ENCODE measurements at places on chromosomes 7 and 10.

- DNase-seq, result no peak
Observed at GRCh38 chr10:123530166-123530870, 135.8 kb upstream of the GPR26 start.

DNA sequence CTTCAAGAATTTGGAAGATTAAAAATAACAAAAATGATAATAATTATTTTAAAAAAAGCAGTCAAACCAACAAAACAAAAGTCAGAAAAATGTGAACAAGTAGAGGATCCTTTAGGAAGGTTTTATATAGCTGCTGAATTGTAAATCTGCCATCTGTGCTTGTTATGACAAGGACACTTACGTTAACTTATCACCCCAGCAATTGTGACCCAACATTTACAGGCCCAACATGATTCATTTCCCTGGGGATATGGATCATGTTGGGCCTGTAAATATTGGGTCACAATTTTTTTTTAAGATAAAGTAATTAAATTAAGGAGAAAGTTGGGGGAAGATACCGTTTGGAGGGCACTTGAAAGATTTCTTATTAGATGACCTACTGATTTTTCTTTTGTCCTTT lies 261.4 kb upstream of the HABP2 start:
- DNase-seq, result no peak

- DNase-seq, result no peak
Observed at GRCh38 chr10:78650122-78650521, 418.6 kb upstream of the ZMIZ1 start.

- DNase-seq, result no peak
Observed at GRCh38 chr10:1195828-1196227, 139.6 kb downstream of the WDR37 start.

DNA sequence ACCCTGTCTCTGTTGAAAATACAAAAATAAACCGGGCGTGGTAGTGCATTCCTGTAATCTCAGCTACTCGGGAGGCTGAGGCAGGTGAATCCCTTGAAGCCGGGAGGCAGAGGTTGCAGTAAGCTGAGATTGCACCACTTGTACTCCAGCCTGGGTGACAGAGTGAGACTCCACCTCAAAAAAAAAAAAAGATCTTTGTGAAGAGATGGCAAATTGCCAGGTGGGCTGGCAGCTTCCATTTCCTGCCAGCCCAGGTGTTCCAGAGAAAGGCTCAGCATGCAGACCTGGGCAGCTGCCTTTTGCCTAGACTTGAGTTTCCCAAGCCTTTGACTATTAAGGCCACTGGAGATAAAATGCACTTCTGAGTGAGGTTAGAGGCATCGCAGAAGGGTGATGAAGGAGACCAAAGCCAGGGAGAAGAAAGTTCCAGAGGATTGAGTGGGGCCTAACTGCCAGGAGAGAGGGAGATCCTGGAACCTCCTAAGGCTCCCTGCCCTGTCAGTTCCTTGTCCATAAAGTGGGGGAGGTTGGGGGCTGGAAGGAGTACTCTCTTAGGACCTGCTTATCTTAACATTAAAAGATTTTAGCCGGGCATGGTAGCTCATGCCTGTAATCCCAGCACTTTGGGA lies 10.0 kb upstream of the DDIT4 start:
- no peak for DNase-seq

GRCh38 chr7:40840990-40841389 lies 706.2 kb downstream of the SUGCT start:
- no peak for DNase-seq

GRCh38 chr10:29687421-29688164 lies 52.8 kb upstream of the SVIL start:
- DNase-seq, result no peak

DNA sequence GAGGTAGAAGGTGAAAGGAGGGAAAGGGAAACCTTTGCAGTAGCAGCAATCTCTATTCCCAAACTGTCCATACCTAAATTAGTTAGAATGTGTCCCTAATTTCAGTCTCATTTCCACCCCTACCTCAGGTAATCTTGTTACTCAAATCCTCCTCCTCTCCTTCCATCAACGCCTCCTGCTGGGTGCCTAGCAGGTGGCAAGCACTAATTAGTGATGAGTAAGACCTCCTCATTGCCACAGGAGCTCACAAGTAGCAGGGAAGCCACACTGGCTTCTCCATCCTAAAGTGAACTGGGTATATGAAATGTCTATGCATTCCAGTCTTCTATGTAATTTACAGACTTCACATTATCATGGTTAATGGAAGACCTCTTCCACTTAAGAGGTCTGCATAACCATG lies 25.7 kb upstream of the FAM133B start:
- DNase-seq, result no peak

DNA sequence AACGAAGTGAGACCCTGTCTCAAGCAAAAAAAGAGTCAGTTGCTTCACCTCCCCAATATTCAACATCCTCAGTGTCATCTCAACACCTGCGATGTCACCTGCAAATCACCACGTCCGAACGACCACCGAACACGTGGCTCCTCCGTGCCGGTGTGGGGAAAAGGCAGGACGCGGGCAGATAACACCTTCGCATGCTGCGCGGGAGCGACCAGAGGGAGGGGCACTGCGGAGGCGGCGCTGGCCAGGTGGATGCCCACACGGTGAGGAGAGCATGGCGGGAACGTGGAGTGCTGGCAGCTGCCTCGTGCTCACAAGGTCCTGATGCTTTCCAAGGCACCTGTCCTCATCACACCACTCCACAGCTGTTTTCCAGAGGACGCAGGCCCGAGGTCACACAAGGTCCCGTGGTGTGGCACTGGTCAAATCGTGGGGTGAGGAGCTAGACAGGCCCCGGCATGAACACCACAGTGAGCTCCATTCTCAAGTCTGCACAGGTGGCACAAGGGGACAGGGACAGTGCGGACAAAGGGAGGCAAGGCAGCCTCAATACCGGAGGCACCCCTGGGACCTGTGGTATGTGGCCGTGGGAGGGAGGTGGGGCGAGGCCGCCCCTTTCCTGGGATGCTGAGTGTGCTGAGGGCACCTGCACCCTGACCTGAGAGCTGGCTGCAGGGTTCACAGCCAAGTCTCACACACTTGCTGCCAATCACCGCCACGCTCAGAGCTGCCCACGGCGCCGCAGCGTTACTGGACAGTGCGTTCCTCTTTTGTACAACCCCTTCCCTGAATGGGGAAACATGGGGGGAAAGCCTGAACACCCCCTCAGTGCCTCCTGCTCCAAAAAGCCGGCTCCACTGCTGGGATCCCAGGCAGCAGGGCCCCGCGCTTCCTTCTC lies 13.0 kb downstream of the TUBGCP2 start:
- no peak for DNase-seq

- DNase-seq, result peak; percentile 85
Observed at GRCh38 chr10:69451209-69451783, at the start of gene TSPAN15. Gene TSPAN15 (plus strand): TSS chr10:69451465. CDS start chr10:69451595, 130 bp downstream.

DNA sequence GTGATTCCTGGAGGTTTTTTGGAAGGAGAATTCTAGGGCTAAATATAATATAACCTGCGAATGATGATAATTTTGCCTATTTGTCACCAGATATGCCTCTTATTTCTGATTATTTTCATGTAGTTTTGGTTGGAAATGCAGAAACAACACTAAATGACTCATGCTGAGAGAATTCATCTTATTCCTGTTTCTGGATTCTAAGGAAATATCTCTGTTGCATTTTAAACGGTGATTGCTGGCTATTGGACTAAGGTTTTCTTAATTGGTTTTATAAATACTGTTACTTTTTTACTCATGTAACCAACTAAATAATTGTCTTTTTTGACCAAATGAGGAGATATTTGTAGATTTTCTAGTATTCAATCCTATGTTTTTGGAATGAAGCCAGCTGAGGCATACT lies 204.9 kb upstream of the NPSR1 start:
- DNase-seq, result peak; percentile 21

- DNase-seq, result no peak
Observed at GRCh38 chr7:26880852-26881251, 16.5 kb upstream of the SKAP2 start.

GRCh38 chr7:118517275-118517674 lies 292.8 kb downstream of the ANKRD7 start:
- DNase-seq, result no peak

DNA sequence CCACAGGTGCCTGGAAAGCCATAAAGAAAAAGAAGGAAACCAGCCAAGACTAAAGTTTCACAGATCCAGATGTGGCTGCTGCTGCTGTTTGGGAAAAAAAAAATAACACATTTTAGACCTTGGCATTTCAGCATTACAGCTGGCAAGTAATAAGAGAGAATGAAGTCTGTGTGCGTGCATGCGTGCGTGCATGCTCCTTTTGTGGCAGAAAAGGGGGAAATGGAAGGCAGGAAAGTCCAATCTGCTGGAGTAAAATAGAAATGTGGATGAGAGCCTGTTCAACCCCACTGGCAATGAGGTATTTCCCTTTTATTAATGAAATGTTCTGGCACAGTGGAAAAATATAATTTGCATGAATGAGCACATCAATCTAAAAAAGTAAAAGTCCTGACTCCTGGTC lies 137.0 kb upstream of the SEMA3A start:
- no peak for DNase-seq

DNA sequence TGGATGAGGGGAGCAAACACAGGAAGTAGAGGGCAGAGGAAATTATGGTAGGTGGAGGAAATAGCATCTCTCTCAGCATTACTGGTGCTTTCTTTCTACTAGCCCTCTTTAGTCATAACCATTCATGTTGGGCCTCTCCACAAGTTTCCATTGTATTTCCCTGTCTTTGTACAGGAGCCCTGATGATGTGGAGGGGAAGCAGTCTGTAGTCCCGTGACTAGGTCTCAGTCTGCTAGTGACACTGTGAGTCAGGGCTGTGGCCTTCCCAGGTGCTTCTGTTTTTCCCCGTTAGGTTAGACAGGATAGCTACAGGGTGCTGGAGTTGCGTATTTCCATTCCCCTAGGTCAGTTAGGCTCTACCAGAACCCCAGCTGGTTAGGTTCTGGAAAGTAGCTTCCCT lies 82.9 kb upstream of the NAMPT start:
- no peak for DNase-seq

DNA sequence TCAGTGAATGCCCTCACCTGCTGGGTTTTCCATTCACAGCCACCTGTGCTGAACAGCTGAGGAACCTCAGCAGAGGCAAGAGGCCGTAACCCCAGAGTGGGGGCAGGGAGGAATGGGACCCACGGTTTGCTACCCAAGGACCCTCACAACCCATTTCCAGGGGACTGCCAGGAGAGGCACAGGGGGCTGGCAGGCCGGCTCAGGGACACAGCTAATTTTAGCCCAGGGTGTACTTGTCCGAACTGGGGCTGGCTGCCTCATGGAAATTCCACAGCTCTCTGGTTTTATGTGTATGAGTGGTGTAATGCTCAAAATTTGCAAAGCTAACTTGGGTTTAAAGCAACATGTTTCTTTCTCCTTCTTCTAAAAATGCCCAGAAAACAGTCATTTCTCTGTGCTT lies 42.2 kb downstream of the MINDY4 start:
- DNase-seq, result no peak

GRCh38 chr10:74415146-74415839 lies 264.3 kb downstream of the ADK start:
- no peak for DNase-seq

- peak; percentile 56 for DNase-seq
Observed at GRCh38 chr7:12062062-12062461, 149.0 kb upstream of the TMEM106B start.

DNA sequence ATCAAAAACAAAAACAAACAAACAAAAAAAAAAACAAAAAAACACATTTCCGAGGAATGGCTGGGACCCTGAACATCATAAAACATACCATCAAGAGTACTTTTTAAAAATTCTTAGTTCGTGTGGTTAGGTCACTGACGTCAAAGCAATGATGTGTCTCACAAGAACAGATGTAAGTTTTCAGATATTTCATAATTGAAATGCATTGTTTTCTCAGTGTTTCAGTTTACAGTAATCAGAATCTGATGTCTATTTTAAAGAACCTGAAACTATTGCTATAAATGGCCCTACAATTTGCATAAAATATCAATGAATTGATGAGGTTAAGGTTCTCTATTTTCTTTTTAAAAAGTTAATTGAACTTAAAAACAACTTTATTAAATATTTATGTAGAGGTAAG lies 103.7 kb upstream of the HGF start:
- no peak for DNase-seq

DNA sequence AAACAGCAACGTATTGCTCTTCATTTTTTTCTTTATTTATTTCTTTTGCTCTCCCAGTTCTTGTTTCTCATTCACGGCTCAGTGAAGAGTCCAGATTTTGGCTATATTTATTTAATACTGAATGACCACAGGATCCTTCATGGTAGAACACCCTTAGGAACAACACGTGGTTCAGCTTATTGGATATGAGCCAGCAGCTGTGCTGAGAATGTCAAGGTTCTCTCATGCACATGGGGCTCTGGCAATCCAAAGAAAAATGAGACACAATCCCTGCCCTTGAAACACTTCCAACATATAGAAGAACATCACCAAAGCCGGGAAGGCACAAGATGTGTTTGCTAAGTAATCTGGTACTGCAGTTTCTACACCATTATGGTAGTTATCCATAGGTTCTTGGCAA lies 852.9 kb downstream of the SORCS1 start:
- DNase-seq, result no peak

GRCh38 chr10:52540479-52540984 lies 226.5 kb downstream of the DKK1 start:
- DNase-seq, result no peak

- DNase-seq, result no peak
Observed at GRCh38 chr10:95536017-95536416, 25.2 kb downstream of the SORBS1 start.

DNA sequence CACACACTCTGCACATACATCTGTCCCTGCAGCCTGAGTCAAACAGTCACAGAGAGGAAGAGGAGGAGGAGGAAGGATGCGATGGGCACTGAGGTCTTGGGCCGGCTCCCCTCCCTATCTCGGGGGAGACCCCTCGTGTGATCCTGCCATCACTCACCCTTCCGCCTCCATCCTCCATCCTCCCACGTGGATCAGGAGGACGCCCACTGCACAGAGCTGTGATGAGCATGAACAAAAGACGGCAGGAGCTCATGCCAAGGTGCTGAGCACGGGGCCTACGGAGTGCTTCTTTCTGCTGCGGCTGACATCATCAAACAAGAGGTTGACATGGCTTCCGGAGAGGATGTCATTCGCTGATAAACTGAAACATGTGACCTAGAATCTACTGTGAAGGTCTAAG lies 68.0 kb downstream of the DIP2C start:
- no peak for DNase-seq

- DNase-seq, result no peak
Observed at GRCh38 chr10:61354401-61354975, 98.7 kb downstream of the TMEM26 start.

GRCh38 chr10:14569274-14570060 lies 205.2 kb downstream of the FAM107B start:
- no peak for DNase-seq

- DNase-seq, result no peak
Observed at GRCh38 chr7:122709930-122710646, 7.4 kb upstream of the RNF148 start.

- no peak for DNase-seq
Observed at GRCh38 chr10:133525444-133525843, 1.7 kb upstream of the CYP2E1 start.

DNA sequence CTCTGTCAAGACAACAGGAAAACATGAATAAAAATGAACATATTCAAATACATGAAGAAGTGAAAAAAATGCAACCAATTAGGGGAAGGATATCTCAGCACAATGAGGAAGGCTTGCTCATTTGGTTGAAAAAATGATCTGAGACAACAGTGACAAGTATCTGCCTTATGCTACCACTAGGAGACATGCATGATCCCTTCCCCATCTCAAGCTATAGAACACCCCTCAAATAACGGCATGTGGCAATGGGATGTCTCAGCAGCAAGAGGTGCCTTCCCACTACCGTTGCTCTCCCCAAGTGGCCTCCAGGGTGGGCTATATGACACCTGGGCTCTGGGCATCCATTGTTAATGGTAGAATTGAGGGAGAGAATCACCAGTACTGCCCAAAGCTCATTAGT lies 98.1 kb upstream of the RSU1 start:
- DNase-seq, result no peak

Data from ACHN (cell line).